ENCODE measurements at places on chromosomes 5 and 9. TPM values are rescaled to one million over a fixed set of nuclear protein-coding genes. Genes with fewer than 3 reads are reported as not detected.
A peak's percentile ranks its signal among the peaks of the same experiment; 100 is the strongest.

Gene FCN1
- 1.3 TPM for total RNA-seq

Gene TAF11L5
- not detected for total RNA-seq

Gene CHSY3
- not detected for total RNA-seq

DNA sequence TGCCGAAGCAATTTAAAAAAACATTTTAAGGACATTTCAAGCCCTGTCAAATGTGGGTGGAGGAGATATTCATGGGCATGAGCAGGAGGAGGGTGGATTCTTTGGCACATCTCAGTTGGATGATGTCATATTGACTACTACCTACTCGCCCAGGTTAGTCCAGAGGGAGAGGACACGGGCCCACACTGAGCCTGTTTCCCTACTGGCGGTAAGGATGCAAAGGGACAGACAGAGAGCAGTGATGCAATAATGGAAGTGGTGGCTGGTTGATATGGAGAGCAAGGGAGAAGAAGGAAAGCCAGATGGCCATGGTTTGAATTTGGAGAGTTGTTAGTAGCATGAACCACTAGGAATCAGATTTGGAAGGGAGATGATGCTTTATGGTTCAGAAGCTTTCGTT lies 34.1 kb upstream of the PDE8B start:
- H3K27me3 ChIP-seq, result peaks cover 19% of the 10 kb centered on the region
- H3K36me3 ChIP-seq, result no peaks in the 10 kb centered on the region
- no peak overlapping the region for H3K4me3 ChIP-seq
- no peak overlapping the region for H3K27ac ChIP-seq
- peaks cover 8% of the 10 kb centered on the region for H3K4me1 ChIP-seq
- DNase-seq, result no peak

- no peaks in the 10 kb centered on the region for H3K36me3 ChIP-seq
- no peak overlapping the region for H3K4me3 ChIP-seq
These were observed 364.1 kb upstream of the SLC30A5 start for GRCh38 chr5:68729678-68730077.

- H3K27ac ChIP-seq, result no peak overlapping the region
- H3K27me3 ChIP-seq, result no peaks in the 10 kb centered on the region
- peaks cover 4% of the 10 kb centered on the region for H3K4me1 ChIP-seq
- no peak for DNase-seq
These were observed 12.5 kb upstream of the C5orf63 start for GRCh38 chr5:127085796-127086195.

- H3K27me3 ChIP-seq, result no peaks in the 10 kb centered on the region
- no peak overlapping the region for H3K4me3 ChIP-seq
These were observed 35.7 kb downstream of the EXD3 start for GRCh38 chr9:137387114-137387890.

- no peak for DNase-seq
- no peak overlapping the region for H3K4me3 ChIP-seq
- H3K27me3 ChIP-seq, result peaks cover 19% of the 10 kb centered on the region
- peaks cover 6% of the 10 kb centered on the region for H3K4me1 ChIP-seq
These were observed 6.0 kb downstream of the LRRC26 start for GRCh38 chr9:137163805-137164204.

- H3K4me1 ChIP-seq, result no peaks in the 10 kb centered on the region
- no peaks in the 10 kb centered on the region for H3K36me3 ChIP-seq
- no peak for DNase-seq
These were observed 191.6 kb downstream of the TENT4A start for GRCh38 chr5:6904860-6905259.

DNA sequence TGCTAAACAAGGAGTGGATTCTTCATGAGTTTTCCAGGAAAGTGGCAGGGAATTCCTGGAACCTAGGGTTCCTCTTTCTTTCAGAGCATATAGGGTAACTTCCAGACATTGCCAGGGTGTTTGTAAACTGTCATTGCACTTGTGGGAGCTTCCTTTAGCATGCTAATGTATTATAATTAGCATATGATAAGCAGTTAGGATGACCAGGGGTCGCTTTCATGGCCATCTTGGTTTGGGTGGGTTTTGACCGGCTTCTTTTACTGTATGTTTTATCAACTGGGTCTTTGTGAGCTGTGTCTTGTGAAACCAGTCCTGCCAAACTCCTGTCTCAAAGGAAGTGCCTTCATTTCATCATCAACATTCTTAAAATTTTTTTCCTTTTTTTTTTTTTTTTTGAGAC lies 11.9 kb upstream of the MELK start:
- H3K4me1 ChIP-seq, result peaks cover 1% of the 10 kb centered on the region
- no peaks in the 10 kb centered on the region for H3K27me3 ChIP-seq
- no peaks in the 10 kb centered on the region for H3K36me3 ChIP-seq
- DNase-seq, result no peak

- H3K4me1 ChIP-seq, result peaks cover 90% of the 10 kb centered on the region
- H3K27ac ChIP-seq, result peak overlapping the region; percentile 99
- peak overlapping the region; percentile 78 for H3K4me3 ChIP-seq
- H3K36me3 ChIP-seq, result peaks cover 57% of the 10 kb centered on the region
- no peaks in the 10 kb centered on the region for H3K27me3 ChIP-seq
- DNase-seq, result no peak
These were observed 14.7 kb downstream of the TRMO start for GRCh38 chr9:97907632-97908031.

DNA sequence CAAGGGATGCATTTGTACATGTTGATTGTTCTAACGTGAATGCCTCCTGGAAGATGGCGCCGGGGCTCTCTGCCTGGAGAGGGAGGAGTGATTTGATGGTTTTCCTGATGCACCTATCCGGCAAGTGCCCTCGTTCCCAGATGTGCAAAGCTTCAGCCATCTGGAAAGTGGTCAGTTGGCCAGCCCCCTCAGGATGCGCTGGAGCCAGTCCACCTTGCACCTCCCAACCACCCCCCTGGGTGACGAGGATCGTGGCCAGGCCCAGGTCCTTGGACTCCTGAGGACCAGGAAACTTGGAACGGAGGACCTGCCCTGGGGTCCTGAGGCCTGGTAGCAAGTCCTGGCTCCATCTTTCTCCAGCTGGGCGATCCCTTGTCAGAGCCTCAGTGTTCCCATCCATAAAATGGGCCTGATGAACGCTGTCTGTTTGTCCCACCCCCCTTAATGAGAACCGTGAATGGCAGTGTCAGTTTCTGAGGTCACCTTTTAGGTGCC lies 23.6 kb upstream of the RNU6ATAC start:
- H3K4me3 ChIP-seq, result no peak overlapping the region
- H3K27me3 ChIP-seq, result no peaks in the 10 kb centered on the region
- DNase-seq, result no peak
- H3K27ac ChIP-seq, result peak overlapping the region; percentile 45
- H3K36me3 ChIP-seq, result no peaks in the 10 kb centered on the region

GRCh38 chr5:125508225-125508624 lies 761.8 kb upstream of the ZNF608 start:
- no peaks in the 10 kb centered on the region for H3K27me3 ChIP-seq
- no peak overlapping the region for H3K4me3 ChIP-seq
- DNase-seq, result no peak
- H3K4me1 ChIP-seq, result no peaks in the 10 kb centered on the region
- no peaks in the 10 kb centered on the region for H3K36me3 ChIP-seq

DNA sequence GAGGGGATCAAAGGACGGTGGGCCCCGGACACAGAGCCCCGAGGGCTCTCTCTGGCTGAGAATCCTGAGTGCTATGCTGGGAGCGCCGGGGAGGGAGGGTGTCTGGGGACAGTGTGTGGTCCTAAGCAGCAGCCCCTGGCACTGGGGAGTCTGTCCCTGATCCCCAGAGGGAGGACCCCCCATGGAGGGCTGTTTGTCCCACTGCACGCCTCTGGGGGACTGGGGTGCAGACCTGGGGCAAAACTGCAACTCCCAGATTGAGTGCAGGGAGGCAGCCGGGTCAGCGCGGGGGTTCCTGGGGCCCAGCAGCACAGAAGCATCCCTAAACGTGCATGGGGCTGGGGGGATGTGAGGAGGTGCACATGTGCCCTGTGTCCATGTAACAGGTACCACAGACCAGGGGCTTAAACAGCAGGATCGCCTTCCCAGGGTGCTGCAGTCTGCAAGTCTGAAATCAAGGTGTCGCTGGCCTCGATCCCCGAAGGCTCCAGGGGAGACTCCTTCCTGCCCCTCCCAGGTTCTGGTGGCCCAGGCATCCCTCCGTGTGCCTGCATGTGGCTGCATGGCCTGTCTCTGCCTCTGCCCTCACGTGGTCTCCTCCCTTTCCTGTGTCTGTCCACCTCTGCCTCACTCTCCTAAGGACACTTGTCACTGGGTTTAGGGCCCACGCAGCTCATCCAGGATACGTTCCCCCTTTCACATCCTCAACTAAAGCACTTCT lies 35.9 kb upstream of the IRX4 start:
- H3K4me3 ChIP-seq, result no peak overlapping the region
- H3K36me3 ChIP-seq, result no peaks in the 10 kb centered on the region
- no peaks in the 10 kb centered on the region for H3K4me1 ChIP-seq
- no peak for DNase-seq

Data from naive thymus-derived CD8-positive, alpha-beta T cell (primary cell).